ENCODE measurements at places on chromosomes 11 and 22.
A peak's percentile ranks its signal among the peaks of the same experiment; 100 is the strongest.

GRCh38 chr11:92511522-92512203 is 287.0 kb downstream of the FAT3 start:
- DNase-seq, result no peak

- DNase-seq, result no peak
Measured at GRCh38 chr22:50302564-50302963, 4.9 kb downstream of the PLXNB2 start.

GRCh38 chr22:26779108-26779507 is 121.7 kb downstream of the MIAT start:
- no peak for DNase-seq

- DNase-seq, result peak; percentile 74
Measured at GRCh38 chr22:46592390-46592872, 27.8 kb upstream of the GRAMD4 start.

GRCh38 chr22:39408807-39409206 is 9.2 kb downstream of the TAB1 start:
- DNase-seq, result no peak

DNA sequence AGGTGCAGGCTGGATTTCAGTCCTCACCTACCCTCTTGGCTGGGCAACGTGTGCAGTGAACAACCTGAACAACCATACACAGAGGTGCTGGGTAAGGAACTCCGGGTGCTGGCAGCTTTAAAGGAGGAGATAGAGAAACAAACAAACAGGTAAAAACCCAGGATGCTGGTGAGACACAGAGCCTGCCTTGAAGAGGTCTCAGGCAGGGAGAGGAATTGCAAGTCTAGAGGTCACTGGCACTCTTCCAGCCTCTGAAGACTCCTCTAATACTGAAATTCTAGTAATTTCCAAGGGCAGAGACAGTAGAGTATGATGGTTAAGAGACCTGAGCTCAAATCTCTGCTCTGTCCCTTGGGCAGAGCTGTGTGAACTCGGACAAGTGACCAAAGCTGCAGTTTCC is 192.5 kb downstream of the CEP164 start:
- DNase-seq, result no peak

GRCh38 chr11:6405846-6406245 is 13.0 kb downstream of the APBB1 start:
- DNase-seq, result no peak

- no peak for DNase-seq
Measured at GRCh38 chr11:123148965-123149364, 46.1 kb downstream of the CLMP start.

DNA sequence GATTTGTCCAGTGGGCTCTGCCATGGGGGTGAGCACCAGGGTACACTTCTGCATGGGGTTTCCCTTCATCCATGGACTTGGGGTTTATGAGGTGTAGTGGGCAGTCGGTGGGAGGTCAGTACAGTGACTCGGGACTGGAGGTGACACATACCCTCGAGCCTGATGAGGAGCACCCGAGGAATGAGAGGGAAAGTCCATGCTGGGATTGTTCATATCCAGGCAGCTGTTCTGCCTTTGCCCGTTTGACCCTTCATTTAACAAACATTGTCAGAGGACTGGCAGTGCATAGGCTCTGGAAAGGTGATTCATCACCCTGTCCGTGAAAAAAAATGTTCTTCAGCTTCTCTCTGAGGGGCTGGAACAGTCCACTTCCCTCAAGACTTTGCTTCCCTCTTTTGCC is 2.7 kb downstream of the NAV2 start:
- DNase-seq, result no peak

DNA sequence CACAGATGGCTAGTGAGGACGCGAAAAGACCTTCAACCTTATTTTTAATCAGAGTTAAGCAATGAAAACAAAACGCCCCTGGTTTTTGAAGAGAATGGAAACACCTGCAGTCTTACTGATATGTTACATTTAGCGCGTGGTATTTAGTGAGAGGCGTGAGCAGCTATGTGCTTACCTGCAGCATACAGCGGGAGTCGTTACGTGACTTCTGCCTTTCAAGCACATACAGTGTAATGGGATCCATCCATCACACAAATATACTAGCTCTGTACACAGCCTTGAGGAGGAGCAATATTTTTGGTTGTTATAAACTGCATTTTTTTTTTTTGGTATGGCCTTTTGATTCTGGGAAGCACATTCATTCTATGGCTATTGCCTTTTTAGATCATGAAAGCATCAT is 5.5 kb downstream of the KRTAP5-2 start:
- no peak for DNase-seq

DNA sequence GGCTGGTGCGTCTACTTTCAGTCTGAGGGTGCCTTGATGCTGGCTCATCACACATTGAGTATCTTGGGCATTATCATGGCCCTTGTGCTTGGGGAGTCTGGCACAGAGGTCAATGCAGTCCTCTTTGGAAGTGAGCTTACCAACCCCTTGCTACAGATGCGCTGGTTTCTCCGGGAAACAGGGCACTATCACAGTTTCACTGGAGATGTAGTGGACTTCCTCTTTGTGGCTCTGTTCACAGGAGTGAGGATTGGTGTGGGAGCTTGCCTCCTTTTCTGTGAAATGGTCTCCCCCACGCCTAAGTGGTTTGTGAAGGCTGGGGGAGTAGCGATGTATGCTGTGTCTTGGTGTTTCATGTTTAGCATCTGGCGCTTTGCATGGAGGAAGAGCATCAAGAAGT is 4.9 kb downstream of the TLCD5 start:
- no peak for DNase-seq

DNA sequence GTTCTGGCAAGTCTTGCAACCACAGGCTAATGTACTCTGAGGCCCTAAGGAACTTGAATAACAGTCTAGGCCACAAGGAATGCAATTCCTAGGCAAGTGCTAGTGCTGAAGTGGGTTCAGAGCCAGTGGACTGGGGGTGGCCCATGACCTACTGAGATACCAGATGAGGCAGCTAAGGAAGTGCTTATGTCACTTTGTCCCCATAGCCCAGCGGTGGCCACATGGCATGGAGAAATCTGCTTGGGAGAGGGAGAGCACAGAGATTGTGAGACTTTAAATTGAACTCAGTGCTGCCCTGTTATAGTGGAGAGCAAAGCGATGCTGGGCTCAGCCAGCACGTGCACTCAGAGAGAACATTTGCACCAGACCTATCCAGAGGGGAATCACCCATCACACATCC is 629.5 kb downstream of the JRKL start:
- no peak for DNase-seq

DNA sequence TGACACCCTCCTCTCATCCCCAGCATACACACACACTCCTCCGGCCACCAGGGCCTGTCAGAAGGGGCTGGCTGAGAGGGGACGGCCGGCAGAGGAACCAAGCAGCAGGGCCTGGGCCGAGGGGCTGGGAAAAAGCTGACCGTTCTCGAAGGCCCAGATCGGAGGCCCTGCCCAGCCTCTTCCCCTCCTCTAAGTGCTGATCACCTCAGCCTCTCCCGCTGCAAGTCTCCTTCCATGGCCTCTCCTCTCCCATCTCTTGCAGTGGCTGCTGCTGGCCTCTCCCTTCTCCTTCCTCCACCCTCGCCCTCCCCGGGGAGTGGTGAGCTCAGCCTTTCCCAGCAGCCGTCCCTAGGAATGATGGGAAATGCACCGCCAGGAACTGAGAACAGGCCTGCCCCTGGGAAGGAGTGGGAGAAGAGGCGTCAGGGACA is 39.6 kb downstream of the ARRB1 start:
- DNase-seq, result no peak

DNA sequence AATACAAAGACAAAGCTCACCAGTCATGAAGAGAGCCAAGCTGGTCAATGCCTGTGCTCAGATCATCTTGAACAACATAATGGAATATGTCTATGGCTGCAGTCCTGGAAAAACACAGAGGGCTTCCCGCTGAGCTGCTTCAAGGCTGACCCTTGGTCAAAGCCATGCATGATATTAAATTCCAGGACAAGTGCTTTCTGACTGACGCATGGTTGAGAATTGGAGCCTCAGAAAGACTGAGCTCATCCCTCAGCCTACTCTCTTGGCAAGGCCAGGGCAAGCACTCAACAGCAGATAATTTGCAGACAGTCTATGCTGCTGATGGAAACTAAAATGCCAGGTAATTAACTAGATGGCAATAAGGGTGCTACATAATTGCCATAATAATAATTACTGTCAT is 89.2 kb downstream of the GALNT18 start:
- no peak for DNase-seq
